ENCODE measurements at places on chromosomes 7 and 10.

- ATAC-seq = no peak
Observed at GRCh38 chr7:47653550-47654411, 71.9 kb upstream of the TNS3 start.

DNA sequence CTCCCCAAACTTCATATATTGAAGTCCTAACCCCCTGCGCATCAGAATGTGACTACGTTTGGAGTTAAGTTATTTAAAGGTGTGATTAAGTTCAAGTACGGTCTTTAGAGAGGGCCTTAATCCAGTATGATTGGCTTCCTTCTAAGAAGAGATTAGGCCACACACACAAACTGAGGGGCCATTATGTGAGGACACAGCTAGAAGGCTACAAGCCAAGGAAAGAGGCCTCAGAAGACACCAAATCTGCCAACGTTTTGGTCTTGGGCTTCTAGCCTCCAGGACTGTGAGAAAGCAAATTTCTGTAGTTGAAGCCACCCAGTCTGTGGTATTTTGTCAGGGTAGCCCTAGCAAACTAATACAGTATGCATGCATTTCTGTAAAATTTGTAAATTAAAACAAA lies 41.7 kb downstream of the REEP3 start:
- no peak for ATAC-seq

DNA sequence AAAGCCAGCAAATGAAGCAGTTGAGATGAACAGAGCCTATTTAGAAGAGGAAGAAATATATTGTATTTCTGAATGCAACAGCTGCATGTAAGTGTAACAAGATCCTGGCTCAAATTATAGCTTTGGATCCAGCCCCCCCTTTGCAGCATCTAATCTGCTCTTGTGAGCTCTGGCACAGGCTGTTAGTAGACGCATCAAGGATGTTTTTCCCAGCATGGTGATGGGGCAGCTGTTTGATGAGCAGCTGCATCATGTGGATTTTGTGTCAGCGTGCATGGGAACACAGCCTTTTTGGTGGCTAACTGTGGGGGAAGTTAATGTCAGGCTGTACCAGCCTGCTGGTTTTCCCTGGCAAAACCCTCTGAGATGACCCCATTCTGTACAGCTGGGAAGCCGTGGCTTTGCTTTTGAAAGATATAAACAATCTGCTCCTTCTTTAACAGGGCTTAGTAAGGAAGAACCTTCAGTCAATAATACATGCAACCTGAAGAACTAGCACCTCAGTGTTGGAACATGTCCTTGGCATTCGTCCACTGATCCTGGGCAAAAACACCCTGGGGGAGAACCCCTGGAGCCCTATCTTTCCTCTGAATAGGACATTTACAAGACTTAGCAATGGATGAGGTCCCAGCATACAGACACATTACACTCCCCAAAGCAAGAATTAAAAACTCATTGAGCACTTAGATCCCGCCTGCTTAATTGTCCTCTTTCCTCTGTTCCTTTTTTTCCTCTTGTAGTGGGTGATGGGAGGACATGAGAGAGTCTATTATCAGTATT lies 70.6 kb downstream of the NPS start:
- ATAC-seq = no peak

DNA sequence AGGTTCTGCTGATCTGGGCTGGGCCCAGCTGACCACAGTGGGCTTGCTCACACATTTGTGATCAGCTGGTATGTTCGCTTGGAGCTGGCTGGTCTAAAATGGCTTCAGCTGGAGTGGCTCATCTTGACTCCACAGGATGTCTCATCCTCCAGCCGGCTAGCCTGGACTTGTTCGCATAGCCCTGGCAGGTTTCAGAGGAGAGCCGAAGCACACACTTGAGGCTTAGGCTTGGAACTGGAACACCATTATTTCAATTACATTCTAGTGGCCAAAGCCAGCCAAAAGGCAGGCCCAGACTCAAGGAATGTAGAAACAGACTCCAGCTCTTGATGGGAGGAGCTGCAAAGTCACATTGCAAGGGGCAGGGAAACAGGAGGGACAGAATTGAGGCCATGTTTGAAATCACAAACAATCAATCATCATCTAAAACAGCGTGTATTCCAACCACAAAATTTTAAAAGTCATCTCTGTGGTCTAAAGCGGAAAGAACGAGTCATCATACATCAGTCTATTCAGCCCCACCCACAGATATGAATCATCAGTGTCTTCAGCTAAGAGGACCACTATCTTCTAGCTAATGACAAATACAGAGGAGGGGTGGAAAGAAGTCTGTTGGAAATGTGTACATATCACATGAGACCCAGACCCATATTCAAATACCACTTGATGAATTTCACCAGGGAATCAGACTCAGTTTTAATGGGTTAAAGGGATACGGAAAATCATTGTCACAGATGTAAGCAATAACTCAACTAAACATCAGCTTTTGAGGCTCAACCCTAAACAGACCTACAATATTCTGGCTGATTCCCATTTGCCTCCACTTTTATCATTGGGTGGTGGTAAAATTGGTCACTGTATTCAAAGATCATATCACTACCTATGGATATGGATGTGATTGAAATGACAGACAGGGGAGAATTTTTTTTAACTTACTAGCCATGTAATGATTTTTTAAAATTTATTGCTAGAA lies 139.0 kb upstream of the MKLN1 start:
- ATAC-seq = peak; percentile 92

- ATAC-seq = no peak
Observed at GRCh38 chr10:44311563-44312051, 73.3 kb downstream of the CXCL12 start.

GRCh38 chr10:69465457-69466157 lies 14.3 kb downstream of the TSPAN15 start:
- no peak for ATAC-seq

GRCh38 chr10:5692461-5693358 lies 8.1 kb downstream of the TASOR2 start:
- peak; percentile 90 for ATAC-seq

GRCh38 chr10:103558911-103559310 lies 65.4 kb downstream of the NEURL1 start:
- no peak for ATAC-seq

- no peak for ATAC-seq
Observed at GRCh38 chr7:131365838-131366237, 38.2 kb downstream of the MKLN1 start.

DNA sequence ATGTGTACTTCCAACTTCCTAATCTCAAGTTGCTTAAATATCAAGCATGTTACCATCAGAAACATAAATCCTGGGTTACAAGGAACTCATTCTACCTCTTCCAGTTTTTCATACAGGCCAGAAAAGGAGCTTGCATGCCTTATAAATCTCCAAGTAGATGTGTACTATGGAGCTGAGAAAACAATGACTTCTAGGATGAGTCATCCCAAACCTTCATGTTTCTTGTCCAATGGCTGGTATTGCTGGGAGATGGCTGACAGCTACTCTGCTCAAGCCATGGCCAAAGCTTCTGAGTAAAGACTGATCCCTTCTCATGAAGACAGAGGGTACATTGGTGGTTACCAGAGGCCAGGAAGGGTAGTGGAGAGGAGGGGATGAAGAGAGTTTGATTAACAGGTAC lies 8.6 kb downstream of the RAPGEF5 start:
- ATAC-seq = no peak

DNA sequence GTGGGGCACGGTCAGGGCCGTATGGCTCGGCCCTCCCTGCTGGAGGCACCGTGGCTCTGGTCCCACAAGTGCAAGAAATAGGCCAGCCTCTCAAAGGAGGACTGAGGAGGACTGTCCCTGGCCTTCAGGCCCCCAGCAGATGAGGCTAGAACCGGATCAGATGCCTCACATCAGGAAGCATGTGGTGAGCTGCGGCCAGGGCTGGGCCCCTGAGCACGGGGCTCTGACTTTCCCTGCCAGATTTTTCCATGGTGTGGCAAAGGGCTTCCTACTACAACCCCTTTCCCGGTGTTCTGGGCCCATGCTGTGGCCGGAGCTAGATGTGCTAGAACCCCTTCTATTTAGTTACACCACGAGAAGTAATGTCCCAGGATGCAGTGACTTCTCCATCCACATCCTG lies 100.4 kb downstream of the TCERG1L start:
- ATAC-seq = no peak

DNA sequence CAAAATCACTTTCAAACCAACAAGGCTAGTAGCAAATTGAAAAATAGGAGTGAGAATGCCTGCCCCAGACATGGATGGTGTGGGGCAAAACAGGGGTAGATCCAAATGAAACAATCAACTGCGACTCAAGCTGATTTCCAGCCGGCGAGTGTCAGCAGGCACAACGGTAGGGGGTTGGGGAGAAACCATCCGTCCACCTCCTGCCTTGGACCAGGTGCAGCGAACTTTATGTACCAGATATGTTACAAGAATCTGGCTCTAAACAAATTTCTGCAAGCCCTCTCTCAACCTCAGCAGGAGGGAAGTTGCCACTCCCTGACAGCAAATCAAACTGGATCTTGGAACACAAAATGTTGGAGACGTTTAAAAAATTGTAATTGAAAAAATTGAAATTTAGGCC lies 45.2 kb downstream of the PYROXD2 start:
- no peak for ATAC-seq

DNA sequence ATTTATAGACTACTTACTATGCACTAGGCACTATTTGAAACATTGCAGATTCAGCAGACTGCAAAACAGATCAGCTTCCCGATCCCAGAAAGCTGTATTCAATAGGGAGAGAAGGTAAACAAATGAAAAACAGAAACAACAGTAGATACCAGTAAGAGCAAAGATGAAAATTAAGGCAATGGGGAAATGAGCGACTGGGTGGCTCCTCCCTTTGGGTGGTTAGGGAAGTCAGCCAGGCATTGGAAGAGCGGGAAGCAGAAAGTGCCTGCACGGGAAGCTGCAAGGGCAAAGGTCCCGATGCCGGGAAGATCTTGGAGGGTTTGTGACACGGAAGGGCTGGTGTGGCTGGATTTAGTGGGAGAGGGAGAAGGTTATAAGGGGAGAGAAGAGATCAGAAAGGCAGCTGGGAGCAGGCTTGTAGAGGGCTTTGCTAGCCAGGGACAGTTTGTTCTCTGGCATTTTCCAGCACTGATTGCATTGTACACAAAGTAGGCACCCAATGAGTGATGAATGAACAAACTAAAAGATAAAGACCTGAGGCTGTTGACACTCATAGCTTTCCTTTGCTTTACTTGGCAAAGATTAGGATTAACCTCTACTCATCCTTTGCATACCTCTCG lies 67.8 kb downstream of the NAMPT start:
- ATAC-seq = no peak

- no peak for ATAC-seq
Observed at GRCh38 chr10:115844591-115844990, 428.4 kb downstream of the GFRA1 start.

DNA sequence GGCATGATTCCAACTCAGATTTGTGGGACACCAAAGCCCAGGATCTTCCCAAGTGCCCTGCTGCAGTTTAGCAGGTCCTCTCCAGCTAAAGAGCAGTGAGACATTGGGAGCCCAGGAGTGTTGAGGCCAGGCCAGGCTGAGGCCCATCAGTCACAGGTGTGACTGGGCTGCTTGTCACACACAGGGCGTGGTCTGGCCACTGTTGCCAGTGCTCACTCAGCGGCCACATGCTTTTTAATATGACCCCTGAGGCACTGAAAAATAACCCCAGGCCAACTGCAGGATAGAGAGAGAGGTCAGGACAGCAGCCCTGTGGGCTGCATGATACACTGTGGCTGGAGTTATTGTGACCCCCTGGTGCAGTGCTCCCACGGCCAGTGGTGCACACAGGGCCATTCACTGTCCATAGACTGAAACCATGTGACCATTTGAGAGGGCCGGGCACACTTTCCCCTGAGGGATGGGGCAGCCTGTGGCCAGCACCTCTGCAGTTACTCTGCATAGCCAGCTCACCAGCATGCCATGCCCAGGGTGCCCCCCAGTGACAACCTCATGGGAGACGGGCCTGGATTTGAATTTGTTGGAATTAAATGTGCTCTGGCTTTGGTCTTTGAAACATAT lies 4.2 kb downstream of the GDF2 start:
- ATAC-seq = no peak

GRCh38 chr7:100863406-100863950 lies 3.7 kb upstream of the TRIP6 start:
- no peak for ATAC-seq

GRCh38 chr10:44761076-44761475 lies 150.1 kb upstream of the TMEM72 start:
- no peak for ATAC-seq

GRCh38 chr7:115135146-115135545 lies 213.3 kb downstream of the MDFIC start:
- no peak for ATAC-seq

GRCh38 chr10:59872892-59873463 lies 33.4 kb downstream of the CCDC6 start:
- ATAC-seq = no peak

GRCh38 chr10:62919776-62920175 lies 103.6 kb upstream of the EGR2 start:
- ATAC-seq = no peak

DNA sequence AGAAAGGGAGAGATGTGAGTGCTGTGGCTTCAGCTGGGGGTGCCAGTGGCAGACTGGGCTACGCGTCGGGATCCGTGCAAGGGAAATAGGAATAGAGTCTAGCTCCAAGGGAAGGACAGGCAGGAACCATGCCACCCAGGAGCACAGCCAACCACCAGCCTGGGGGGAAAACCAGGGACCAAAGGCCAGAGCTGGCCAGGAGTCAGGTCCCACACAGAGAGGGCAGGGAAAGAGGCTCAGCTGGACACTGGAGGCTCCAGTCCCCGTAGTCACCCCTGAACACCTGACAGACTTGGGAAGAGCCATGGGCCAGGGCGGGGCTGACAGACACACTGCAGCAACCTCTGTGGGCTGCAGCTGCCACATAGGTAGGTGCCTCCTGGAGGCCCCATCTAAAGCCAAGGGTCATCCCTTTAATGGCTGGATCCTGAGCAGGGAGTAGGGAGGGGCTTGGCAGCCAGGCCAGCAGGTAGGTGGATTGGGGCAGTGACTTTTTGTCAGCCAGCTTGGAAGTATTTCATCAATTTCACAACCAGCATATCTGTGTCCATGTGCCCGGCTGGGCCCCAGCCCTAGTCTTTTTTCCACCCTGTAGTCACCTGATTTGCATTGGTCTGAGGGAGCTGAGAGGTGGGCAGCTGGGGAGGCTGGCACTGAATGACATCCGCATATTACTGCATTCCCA lies 163.2 kb downstream of the SH2D4B start:
- ATAC-seq = no peak
